ENCODE measurements at places on chromosomes 5 and 9.

DNA sequence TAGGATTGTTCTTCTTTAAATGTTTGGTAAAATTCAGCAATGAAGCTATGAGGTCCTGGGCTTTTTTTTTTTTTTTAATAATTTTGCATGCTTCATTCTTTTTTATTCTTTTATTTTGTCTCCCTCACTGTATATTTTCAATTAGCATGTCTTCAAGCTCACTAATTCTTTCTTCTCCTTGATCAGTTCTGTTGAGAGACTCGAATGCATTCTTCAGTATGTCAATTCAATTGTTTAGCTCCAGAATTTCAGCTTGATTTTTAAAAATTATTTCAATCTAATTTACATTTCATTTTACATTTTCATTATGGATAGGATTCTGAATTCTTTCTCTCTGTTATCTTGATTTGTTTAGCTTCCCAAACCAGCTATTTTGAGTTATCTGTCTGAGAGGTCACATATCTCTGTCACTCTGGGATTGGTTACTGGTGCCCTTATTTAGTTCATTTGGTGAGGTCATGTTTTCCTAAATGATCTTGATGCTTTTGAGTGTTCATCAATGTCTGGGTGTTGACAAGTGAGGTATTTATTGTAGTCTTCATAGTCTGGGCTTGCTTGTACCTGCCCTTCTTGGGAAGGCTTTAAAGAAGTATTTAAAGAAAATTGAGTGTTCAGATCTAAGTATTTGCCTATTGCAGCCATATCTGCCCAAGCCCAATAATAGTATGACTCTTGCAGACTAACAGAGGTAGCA lies 9.1 kb downstream of the LURAP1L start:
- DNase-seq = no peak

DNA sequence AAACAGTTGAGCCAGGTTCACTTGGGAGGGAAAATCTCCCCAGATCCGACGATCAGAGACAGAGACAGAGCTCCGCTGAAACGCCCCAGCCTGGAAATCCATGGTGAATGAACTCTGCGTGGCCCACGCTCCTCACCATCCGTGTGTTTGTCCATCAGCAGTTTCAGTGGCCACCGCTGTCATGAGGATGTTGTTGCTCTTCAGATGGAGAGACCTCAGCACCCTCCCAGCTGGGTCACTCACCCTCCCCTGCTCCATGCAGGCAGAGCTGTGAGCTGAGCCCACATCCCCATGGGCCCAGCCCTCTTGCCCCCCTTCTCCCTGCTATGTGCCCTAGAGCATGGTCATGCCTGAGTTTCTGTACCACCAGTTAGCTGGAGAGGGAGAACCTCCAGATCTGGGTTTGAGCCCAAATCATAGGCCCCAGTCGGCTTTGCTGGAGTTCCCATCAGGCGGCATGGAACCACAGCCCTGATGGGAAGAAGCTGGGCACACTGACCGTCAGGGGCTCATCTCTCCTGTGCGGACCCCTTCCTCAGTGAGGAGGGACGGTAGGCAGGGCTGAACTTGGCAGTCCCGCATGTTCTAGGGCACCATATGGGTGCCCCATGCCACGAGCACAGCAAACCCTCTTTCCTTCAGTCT lies 154.4 kb upstream of the COL5A1 start:
- no peak for DNase-seq

DNA sequence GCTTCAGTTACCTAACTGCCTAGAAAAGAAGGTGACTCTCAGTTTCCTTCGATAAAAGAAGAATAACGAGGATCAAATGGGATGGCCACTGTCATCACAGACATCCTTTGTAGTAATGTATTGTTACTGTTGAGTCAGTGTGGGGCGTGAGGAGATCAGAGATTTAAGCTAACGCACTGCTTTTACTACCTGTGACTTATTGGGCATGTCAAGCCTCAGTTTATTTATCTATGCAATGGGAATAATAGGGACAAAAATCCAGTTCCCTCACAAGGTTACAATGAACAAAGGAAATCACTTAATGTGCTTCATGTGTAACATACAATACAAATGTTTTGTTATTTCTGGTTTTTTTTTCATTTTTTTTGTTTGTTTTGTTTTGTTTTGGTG lies 255 bp upstream of the TRPM6 start:
- no peak for DNase-seq

DNA sequence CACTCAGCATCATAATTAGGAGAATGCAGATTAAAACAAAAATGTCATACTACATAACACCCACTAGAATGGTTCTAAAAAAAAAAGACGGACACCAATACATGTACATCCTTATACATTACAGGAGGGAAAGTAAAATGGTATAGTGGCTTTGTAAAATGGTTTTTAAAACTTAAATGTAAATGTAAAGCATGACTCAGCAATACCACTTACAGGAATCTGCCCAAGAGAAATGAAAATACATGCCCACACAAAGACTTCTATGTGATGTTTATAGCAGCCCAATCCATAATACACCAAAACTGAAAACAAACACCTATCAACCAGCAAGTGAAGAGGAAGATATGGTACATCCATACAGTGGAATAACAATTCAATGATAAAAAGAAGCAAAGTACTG lies 939.1 kb upstream of the ACO1 start:
- no peak for DNase-seq

- DNase-seq = no peak
Observed at GRCh38 chr5:79168031-79168430, 56.4 kb downstream of the BHMT start.

DNA sequence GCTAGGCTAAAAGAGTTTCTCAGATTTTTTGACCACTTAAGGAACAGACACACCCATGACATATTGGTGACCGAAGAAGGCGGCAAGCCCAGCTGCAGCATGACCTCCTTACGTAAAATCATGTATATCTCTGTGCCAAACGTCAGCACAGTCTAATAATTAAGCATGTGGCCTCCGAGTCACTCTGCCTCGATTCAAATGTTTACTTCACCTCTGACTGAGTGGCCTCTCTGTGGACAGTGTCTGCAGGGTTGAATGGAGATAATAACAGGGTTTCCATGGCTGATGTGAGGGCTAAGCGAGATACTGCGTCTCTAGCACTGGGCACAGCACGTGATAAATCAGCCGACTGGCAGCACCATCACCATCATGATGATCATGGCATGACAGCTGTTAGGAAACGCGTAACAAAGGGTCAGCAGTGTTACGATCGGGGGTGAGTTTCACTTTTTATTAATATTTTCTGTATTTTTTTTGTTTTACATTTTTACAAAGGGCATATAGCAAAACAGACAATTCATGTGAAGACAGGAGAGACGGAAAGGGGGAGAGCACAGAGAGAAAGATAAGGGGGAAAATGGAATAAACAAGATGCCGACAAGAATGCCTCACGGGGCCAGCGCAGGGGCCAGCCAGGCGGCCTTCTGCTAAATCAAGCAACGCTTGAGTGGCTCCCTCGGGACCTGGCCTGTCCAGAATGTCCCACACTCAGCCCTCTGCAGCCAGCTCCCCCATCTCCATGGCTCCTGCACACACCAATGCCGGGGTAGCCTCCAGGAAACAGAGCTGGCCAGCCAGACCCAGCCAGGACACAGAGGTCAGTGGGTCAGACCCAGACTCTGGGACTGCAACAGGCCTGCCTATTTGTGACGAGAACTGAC lies 60.3 kb downstream of the ADAMTS2 start:
- no peak for DNase-seq
